Stimulated activated CD8-positive, alpha-beta memory T cell treated with anti-CD3 and anti-CD28 coated beads, Interleukin-15, amount 100 ng/mL, for 24 hours (primary cell): ENCODE measurements at places on chromosomes 12 and 14.

- no peak for DNase-seq
Measured at GRCh38 chr14:69066396-69067171, 86.3 kb downstream of the DCAF5 start.

DNA sequence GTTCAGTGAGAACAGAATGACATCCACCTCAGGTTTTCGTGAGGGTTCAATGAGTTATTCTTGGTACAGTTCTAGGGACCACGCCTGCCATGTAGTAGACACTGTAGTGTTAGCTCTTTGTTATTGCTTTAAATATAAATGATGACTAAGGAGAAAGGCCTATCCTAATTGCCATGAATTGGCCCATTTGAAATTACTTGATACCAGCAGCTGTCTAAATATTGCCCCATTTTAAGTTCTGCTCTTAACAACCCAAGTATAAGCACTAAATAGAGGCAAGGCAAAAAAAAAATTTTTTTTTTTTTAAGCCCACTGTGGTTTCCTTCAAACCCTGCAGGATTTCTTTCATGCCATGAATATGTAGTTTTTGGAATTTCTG lies 84.5 kb downstream of the BORCS5 start:
- no peak for DNase-seq

DNA sequence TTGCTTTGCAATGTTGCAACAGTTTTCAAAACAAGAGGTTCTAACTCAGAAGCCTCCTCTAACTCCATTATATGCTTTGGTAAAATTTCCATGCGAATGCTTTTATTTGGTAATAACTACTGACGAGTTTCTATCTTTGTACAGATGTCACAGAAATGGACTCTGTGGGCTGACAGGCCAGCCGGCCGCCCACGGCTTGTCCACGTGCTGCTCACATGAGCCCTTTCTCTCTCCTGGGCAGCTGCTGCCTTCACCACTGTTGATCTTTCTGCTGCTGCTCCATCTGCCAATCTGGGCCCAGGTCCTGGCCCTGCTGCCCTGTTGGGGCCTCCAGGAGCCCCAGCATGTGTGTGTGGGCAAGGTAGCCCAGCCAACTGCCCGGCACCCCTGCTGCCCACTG lies 168.2 kb upstream of the TMEM132C start:
- no peak for DNase-seq

- no peak for DNase-seq
Measured at GRCh38 chr12:14216405-14217294, 148.8 kb upstream of the ATF7IP start.

GRCh38 chr12:128857133-128857763 lies 4.0 kb downstream of the GLT1D1 start:
- no peak for DNase-seq

GRCh38 chr14:35366521-35366976 lies 38.0 kb downstream of the NFKBIA start:
- no peak for DNase-seq

- DNase-seq, result no peak
Measured at GRCh38 chr14:105092171-105093037, 27.2 kb upstream of the GPR132 start.

- no peak for DNase-seq
Measured at GRCh38 chr14:91378930-91379578, 38.6 kb downstream of the CCDC88C start.

DNA sequence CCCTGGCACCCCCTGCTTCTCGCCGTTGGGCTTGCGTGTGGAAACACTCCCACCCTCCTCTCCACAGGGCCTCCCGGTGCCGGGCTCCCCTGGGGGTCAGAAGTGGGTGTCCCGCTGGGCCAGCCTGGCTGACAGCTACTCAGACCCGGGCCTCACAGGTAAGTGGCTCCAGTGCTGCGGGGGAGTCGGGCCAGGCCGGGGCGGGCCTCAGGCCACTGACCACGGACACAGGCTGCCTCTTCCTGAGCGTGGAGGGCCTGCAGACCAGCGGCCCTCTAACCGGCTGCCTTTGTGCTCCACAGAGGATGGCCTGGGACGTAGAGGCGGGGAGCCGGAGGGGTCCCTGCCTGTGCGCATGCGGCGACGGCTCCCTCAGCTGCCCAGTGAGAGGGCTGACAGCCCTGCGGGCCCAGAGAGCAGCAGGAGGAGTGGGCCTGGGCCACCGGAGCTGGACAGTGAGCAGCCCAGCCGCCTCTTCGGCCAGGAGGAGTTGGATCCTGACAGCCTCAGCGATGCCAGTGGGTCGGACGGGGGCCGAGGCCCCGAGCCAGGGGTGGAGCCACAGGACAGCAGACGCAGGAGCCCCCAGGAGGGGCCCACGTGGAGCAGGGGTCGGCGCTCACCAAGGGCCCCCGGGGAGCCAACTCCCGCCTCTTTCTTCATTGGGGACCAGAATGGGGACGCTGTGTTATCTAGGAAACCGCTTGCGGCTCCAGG lies 21.1 kb downstream of the CEP170B start:
- DNase-seq, result no peak

- DNase-seq, result no peak
Measured at GRCh38 chr12:64186789-64187188, 35.3 kb downstream of the KICS2 start.

DNA sequence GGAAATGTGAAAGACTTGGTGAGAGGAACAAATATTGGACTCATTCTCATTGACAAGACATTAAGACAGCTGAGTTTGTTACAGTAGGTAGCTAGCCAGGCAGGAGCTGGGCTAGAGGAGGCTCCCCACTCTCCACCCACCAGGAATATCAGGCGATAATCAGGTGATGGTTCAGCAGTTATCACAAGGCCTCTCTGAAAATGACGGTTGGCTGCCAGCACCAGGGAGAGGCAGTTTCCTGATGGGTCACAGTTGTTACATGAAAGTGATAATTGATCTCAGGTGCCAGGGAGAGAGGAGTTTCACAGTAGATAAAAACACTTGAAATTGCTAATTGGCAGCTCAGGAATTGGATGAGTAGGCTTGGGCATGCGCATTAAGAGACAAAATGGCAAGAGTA lies 116.5 kb downstream of the TMTC2 start:
- no peak for DNase-seq

GRCh38 chr12:83197483-83197914 lies 510.8 kb downstream of the TMTC2 start:
- no peak for DNase-seq

DNA sequence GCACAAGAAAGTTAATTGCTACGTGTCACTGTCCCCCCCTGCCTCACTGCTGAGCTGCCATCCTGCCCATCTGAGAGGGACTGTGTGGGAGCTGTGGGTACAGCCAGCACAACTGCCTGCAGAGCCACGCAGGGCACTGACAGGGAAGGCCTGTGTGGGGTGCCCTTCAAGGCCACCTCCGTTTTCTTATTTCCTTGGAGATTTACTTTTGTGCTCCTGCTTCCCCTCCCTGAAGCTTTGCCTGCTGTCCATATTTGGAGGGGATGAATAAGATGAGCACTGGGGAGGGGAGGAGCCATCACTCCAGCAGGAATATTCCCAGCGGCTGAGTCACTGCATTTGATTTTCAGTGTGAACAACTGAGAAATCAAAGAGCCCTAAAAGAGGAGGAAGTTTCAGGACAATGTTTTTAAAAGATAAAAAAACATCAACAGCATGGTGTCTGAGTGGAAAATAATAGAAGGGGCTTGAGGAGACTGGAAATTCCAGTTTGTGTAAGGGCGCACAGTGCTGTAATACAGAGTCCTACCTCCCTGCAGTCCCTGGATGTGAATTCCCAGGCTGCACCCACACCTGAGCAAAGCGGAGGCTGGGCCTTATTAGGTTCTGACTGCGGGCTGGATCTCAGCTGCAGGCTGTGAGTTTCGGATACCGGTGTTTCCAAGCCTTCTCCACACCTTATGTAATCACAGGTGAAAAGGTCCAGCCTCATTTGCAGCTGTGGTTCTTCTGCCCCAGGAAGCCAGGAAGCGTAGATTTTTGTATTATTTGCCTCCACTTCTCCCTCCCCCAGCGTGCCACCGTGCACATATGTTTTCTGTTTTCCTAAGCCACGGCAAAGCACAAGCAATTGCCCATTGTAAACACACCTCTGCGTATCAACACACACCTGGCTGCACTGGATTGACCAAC lies 192.6 kb upstream of the BCL2L14 start:
- DNase-seq, result no peak

DNA sequence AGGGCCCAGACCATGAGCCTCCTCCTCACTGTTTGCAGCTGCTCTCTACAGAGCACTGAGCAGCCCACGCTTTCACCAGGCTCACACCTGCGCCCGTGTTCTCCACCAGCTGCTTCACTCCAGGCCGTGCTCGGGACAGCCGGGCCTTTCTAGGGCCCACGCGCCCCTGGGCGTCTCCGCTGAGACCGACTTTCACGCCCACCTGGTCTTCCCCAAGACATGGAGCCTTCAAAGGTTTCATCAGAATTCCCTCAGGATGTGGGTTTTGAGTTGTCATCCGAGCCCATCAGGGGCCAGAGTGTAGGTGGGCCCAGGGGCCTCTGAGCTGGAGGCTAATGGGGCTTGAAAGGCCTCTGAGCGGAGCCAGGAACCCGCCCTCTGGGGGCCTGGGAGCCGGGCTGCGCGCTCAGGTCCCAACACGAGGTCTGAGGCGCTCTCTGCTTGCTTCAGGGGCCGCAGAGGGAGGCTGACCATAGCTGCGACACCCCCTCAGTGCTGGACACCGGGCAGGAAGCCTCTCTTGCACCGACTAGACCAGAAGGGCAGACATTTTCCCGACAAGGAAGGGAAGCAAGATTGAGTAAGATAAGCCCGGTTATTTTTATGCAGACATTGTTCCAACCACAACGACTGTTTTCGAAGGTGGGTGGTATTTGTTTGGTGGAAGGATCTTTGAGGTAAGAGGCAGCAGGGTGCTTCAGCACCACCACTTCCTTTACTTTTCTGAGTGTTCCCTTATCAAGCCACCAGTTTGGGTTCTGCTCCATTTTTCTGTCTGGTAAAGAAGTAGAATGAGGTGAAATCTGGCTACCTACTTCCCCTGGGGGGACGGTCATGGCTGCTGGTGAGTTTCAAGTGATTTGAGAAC lies 125.0 kb upstream of the FUT8 start:
- DNase-seq, result no peak

GRCh38 chr14:47259796-47260195 lies 415.6 kb downstream of the MDGA2 start:
- no peak for DNase-seq

- DNase-seq, result no peak
Measured at GRCh38 chr12:18970603-18971002, 158.9 kb upstream of the PLEKHA5 start.

DNA sequence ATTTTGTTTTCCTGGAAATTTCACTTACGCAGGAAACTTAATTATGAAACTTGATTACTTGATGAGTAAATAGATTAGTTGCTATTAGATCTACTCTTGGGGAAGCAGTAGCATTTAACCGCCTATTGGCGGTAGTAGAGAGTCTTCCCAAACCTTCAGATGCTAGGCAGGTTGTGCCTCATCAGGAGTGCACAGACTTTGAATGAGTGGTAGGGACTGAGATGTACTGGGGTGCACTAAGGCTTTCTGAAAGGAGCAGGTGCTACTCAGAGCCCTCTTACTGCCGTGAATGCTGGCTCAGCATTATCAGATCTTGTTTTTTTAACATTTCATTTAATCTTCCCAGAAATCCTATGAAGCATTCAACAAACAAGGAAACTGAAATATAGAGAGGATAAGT lies 7.7 kb downstream of the GATC start:
- DNase-seq, result no peak

DNA sequence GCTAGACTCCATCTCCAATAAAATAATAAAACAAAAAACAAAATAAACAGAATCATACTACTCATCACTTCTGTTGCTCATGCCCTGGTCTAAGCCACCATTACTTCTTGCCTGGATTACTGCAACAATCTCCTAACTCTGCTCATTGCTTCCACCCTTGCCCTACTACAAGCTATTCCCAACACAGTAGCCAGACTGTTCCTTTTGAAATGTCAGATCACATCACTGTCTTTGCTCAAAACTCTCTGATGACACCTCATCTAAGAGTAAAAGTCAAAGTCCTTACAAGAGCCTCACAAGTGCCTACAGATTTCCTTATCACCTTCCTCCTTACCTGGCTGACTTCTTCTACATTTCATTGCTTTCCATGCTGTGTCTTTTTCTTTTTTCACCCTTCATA lies 10.0 kb downstream of the FBXO33 start:
- DNase-seq, result no peak

GRCh38 chr12:111100003-111100402 lies 179.6 kb upstream of the MYL2 start:
- DNase-seq, result no peak

- DNase-seq, result no peak
Measured at GRCh38 chr12:110717037-110717436, 25.7 kb downstream of the PPP1CC start.

GRCh38 chr12:90959032-90959431 lies 4.1 kb upstream of the CCER1 start:
- no peak for DNase-seq

DNA sequence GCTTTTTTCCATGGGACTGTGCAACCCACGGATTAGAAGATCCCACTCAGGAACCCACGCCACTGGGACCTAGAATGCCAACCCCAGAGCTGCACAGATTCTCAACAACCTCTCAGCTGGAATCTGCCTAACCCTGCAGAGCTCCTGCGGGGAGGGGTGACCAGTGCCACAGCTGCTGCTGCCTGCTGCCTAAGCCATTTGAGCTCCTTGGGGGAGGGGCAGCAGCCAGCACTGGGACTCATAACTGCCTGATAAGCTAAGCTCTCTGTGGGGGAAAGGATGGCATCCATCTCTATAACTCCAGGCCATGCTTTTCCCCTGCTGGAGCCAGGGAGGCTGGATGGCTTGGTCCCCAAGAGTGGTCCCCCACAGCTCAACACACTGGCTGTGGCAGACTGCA lies 182.8 kb downstream of the SLC5A8 start:
- no peak for DNase-seq

DNA sequence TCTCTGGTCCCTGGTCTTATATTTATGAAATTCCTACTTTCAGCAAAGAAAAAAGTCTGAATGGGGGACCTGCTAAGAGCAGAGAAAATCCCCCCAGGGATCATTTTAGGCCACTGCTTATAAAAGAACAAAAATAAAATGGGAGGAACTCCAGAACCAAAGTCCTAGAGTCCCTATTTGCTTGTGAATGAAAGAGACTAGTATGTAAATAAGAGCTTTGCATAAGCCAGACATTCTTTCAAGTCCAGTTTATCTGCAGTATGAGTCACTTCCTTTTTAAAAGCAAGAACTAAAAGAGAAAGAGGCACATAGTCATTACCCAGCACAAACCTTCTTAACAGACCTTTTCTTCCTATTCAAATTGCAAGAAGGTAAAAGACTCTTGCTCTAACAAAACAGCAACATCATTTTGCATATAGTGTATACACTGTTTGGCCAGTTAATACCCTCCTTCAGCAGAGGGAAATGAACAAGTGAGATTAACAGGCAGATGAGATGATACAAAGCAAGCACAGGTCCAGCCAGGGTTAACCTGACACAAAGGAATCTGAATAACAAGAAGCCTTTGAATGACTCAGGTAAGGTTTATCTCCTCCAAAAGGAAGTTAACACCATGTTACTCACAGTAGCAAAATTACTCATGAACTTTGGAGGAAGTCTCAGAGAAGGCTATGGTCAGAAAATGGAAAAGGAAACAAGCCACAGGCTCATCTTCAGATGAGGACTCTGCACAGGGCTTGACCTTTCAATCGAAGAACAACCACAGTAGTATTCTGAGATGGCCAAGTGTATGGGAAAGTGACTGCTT lies 87.3 kb downstream of the PHLDA1 start:
- no peak for DNase-seq
